ENCODE measurements at places on chromosomes 7 and 10.

DNA sequence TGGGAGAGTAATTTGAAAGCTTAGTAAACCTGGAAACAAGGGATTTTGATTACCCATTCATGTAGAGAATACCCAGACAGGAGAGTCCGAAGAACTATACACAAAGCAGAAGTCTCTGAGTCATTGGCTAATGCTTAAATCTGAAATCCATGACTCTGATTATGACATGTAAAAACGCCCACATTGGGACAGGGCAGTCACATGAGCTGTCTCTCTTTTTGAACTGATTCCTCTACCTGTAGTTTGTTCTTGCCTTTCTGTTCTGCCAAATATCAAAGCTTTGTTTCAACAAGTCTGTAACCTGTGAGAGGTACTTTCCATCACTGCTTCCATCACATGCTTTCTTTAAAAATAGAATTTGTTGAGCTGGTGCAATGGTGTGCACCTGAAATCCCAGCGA, 4.3 kb upstream of the GPNMB start:
- DNase-seq, result no peak

GRCh38 chr10:97101166-97101940, 84.4 kb downstream of the SLIT1 start:
- peak; percentile 56 for DNase-seq

- no peak for DNase-seq
Measured at GRCh38 chr10:83959328-83959727, 180.0 kb upstream of the GHITM start.

GRCh38 chr7:13181216-13181615, 493.8 kb downstream of the ARL4A start:
- peak; percentile 70 for DNase-seq

- DNase-seq, result no peak
Measured at GRCh38 chr10:50615658-50616057, 8.1 kb downstream of the SGMS1 start.

- DNase-seq, result no peak
Measured at GRCh38 chr7:150339409-150339809, 2.0 kb downstream of the RARRES2 start.

DNA sequence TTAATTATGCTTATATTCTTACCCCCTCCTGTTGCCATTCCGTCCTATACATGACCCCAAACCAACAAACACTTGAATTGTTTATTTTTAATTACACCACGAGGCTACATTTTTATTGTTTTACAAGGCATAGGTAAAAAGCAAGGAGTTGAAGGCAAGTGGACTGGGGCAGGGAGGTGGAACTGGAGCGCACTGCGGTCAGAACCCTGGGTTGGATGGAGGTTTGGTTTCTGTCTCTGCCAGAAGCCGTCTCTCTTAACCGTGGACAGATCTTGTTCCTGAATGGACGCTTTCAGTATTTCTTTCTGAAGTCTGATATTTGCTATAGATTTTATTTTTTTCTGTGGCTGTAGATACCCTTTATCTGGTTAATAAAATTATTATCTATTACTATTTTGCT, 19.9 kb upstream of the IGFBP3 start:
- DNase-seq, result no peak

GRCh38 chr10:59027975-59028655, 148.3 kb upstream of the PHYHIPL start:
- no peak for DNase-seq

DNA sequence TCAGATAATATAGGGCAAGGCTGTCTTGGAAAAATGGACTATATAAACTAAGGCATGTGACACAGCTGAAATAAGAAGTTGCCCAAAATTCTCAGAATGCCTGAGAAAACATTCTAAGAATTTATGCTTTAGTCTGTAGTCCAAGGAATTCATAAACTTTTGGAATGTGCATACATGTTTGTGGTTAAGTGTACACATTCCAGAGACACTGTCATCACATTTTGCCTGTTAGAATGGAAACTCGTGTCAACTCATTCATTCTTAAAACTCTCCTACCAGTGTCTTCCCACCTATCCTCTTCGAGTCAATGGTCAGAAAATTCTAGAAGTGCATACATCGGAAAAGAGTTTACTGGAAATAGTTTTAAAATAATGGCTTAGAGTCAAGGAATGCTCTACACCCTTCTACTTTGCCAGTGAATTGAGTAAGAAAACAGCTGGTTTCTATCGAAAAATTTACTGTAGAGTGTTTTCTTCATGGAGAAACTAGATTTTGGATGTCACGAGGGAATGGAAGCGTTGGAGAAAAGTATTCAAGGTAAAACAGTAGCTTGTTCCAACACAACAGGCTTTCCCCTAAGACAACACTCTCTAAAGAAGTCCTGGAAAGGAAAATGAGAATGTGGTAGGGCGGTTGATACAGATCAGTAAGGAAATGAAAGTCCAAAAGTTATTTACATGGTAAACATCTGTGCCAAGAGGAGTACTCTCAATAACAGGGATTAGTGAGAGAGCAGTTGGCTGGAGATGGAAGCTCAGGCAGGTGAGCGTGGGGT, 1177.6 kb upstream of the C7orf33 start:
- DNase-seq, result no peak

DNA sequence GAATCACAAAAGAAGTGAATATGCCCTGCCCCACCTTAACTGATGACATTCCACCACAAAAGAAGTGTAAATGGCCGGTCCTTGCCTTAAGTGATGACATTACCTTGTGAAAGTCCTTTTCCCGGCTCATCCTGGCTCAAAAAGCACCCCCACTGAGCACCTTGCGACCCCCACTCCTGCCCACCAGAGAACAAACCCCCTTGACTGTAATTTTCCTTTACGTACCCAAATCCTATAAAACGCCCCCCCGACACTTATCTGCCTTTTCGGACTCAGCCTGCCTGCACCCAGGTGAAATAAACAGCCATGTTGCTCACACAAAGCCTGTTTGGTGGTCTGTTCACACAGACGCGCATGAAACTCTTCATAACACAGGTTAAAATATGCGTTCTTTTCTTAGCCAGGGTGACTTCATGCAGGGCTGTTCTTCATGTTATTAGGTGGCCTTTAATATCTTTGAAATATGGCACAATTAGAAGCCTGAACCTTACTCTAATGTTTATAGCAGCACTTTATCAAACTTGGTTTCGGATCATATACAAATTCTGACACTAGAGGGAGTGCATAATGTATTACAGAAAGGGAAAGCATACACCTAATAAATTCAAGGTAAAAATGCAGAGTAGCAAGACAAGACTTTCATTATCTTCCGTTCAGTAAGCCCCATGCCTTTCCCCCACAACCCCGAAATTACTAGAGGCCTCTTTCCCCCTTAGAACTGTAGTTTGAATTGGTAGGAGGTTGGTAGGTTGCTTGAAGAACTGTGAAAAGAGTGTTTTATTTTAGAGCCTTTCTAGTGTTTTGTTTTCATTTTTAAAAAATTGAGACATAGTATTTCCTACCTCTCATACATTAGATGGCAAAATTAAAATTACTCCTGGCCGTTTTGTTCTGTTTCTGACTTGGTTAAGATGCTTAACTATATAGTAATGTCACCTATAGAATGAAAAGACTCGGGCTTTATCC, 117.9 kb downstream of the NPY start:
- DNase-seq, result peak; percentile 24

GRCh38 chr7:127527561-127527960, 57.8 kb downstream of the GCC1 start:
- DNase-seq, result no peak

GRCh38 chr7:30046127-30046770, 18.0 kb downstream of the PLEKHA8 start:
- no peak for DNase-seq

GRCh38 chr10:88640186-88640585, 24.1 kb upstream of the LIPF start:
- no peak for DNase-seq

DNA sequence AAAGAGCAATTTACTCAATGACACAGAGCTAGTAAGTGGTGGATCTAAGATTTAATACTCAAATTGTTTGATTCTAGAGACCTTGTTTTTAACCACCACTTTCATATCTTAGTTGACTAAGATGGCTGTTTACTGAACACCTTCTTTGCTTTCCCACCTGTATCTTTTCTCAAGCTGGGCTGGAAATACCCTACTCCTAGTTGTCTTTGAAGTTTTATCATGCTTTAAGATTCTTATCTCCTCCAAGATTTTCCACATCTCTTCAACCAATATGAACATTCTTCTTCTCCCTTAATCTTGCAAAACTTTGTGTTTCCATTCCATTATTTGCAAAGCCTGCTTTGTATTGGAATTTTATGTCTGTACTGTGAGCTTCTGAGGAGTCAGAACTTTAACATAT, 157.9 kb downstream of the NXPH1 start:
- DNase-seq, result no peak

DNA sequence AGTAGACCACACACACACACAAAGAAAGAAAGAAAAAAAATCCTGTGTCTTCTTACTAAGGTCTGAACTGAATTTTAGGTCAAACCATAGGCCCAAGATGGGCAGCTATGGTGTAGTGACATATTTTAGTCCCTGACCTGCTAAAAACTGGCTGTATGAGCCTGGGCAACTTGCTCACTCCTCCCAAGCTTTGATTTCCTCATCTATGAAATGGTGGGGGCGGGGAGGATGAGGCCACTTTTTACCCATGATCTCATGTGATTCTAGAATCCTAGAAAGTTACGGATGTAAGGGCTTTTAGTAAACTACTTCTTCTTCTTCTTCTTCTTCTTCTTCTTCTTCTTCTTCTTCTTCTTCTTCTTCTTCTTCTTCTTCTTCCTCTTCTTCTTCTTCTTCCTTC, 6.1 kb upstream of the CCL24 start:
- no peak for DNase-seq

GRCh38 chr7:95686109-95686508, 86.2 kb upstream of the DYNC1I1 start:
- DNase-seq, result peak; percentile 77

DNA sequence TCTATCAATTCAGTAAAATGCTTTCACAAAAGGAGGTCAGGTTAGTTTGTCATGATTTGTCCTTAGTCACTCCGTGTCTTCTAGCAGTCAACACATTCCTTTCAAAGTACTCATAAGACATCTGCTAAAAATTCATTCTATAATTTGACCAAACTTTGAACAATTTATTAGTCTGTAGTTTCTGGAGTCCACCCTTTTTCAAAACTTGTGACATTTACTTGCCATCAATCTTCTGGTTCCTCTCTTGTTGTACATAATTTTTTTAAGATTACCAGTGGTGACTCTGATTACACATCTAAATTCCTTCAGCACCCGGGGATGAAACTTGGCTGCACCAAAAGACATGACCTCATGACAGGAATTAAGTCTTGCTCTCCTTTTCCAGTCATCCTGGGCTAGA, 130.1 kb downstream of the NEBL start:
- no peak for DNase-seq

DNA sequence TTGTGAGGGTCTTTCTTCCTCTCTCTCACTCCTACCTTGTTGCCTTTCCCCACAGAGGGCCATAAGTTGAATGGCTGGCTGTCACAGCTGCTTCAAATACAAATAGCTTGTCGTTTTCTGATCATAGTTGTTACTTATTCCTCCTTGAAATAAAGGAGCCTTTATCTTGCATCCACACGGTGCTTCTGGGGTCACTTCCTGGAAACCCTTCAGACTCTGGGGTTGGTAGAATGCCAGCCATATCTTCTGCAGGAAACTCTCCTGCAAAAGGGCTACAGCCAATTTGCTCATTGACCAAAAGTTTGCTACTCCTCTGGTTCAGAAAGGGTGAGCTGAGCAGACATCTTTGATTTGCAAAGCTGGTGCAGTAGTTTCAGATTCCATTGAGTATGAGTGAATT, 70.4 kb downstream of the FAM185A start:
- DNase-seq, result no peak

GRCh38 chr10:3195726-3196125, 23.1 kb upstream of the PITRM1 start:
- DNase-seq, result no peak

DNA sequence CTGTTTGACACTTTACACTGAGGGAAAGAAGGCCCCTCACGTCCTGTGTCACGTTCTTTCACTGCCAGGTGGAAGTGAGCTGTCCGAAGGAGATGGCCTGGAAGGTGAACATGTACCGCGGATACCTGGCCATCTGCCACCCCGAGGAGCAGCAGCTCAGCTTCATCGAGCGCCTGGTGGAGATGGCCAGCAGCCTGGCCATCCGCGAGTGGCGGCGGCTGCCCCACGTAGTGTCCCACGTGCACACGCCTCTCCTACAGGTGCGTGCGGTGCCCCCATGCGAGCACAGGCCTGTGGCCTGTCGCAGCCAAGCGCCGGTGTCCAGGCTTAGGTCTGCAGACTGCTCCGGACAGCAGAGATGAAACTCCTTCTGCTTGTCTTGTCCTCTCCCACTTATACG, 103.4 kb downstream of the TRRAP start:
- no peak for DNase-seq

- DNase-seq, result no peak
Measured at GRCh38 chr7:5622746-5623145, 158.7 kb downstream of the RNF216 start.

DNA sequence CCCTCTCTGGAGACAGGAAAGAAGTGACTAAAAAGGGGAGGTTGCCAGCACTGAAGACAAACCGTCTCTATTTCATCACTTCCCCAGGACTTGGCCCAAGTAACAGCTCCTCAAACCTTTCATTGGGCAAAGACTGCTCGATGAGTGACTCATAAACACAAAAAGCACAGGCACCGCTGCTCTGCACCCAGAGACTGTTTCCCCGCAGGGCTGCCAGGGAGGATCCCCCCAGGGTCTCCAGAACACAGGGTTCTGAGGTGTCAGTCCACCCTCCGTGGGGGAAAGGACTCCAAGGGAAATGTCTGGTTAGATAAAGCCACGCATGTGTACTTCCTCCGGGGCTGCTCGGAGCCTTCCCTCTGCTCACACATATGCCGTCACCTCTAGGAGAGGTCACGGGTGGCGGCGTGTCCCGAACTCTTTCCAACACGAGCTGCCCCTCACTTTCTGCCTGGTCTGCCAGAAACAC, 59.9 kb downstream of the INSIG1 start:
- DNase-seq, result no peak

- DNase-seq, result no peak
Measured at GRCh38 chr7:151243408-151244195, 4.9 kb downstream of the SMARCD3 start.

DNA sequence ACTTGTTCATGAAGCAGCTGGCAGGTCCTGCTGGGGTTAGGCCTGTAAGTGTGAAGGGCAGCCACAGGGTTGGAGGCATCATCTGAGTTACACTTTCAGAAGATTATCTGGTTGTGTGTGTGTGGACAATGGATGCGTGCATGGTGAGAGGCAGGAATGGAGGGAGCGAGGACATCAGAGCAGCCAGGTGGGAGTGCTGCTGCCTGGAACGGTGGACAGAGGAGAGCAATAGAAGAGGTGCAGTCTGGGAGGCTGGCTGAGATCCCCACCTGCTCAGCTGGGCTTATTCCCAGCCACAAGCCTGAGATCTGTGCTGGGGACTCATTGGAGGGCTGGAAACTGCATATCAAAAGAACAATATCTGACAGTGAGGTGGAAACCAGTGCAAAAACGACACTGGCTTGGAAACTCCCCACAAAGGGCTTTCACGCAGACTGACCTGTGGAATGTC, 17.9 kb downstream of the ZNF488 start:
- no peak for DNase-seq

- no peak for DNase-seq
Measured at GRCh38 chr7:28473571-28474281, 61.4 kb downstream of the CREB5 start.
